CD8-positive, alpha-beta memory T cell (primary cell): ENCODE measurements at places on chromosomes 7 and 10.
A peak's percentile ranks its signal among the peaks of the same experiment; 100 is the strongest.

GRCh38 chr10:33749067-33749735 lies 414.7 kb upstream of the NRP1 start:
- H3K27ac ChIP-seq: no peak overlapping the region
- no peaks in the 10 kb centered on the region for H3K4me1 ChIP-seq
- no peak for DNase-seq
- no peaks in the 10 kb centered on the region for H3K36me3 ChIP-seq
- H3K4me3 ChIP-seq: no peak overlapping the region

DNA sequence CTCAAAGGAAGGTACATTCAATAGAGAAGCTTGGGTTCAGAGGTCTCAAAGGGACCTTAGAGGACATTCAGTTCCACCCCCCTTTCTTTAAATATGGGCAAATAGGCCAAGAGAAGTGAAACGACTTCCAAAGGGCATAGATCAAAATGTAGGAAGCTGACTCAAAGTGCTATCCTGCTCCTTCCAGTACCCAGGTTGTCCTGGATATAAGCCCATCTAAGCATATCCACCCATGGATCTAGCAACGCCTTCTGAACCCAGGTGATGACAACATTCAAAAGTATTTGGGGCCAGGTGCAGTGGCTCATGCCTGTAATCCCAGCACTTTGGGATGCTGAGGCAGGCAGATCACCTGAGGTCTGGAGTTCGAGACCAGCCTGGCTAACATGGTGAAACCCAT lies 5.3 kb downstream of the ATXN7L1 start:
- no peak overlapping the region for H3K27ac ChIP-seq
- H3K27me3 ChIP-seq: no peaks in the 10 kb centered on the region
- H3K4me1 ChIP-seq: peaks cover 20% of the 10 kb centered on the region
- H3K4me3 ChIP-seq: no peak overlapping the region
- no peaks in the 10 kb centered on the region for H3K36me3 ChIP-seq
- no peak for DNase-seq

DNA sequence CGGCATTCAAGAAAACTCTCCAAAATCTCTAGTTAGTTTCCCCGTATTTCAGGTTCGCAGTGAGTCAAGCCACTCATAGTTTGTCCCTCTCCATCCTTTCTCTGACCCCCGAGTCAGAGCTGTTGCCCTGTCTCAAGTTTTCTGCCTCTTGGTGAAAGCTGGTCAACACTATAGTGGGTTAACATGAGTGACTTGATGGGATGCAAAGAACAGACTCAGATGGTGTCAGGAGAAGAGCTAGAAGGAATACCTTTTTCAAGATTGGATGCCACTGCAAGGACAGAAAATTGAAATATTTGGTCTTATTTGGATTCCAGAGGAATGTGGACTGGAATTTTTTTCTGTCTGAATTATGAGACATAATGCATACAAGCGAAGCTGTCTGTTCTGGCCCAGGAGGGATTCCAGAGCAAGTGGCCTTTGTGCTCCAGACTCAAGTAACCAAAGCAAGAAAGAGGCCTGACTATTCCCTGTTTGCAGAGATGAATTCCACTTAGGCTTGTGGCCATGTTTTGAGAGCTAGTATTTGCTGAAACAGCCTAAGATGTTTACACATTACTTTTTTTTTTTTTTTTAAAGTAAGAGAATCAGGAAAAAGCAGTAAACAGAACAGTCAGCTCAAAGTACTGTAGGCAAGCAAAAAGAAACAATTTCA lies 67.4 kb downstream of the VWC2 start:
- H3K36me3 ChIP-seq: no peaks in the 10 kb centered on the region
- no peak for DNase-seq
- no peak overlapping the region for H3K27ac ChIP-seq

- H3K36me3 ChIP-seq: no peaks in the 10 kb centered on the region
- H3K4me1 ChIP-seq: no peaks in the 10 kb centered on the region
- no peaks in the 10 kb centered on the region for H3K27me3 ChIP-seq
- no peak overlapping the region for H3K27ac ChIP-seq
- no peak overlapping the region for H3K4me3 ChIP-seq
- no peak for DNase-seq
These were observed 25.4 kb upstream of the EXOC6 start for GRCh38 chr10:92822964-92823363.

DNA sequence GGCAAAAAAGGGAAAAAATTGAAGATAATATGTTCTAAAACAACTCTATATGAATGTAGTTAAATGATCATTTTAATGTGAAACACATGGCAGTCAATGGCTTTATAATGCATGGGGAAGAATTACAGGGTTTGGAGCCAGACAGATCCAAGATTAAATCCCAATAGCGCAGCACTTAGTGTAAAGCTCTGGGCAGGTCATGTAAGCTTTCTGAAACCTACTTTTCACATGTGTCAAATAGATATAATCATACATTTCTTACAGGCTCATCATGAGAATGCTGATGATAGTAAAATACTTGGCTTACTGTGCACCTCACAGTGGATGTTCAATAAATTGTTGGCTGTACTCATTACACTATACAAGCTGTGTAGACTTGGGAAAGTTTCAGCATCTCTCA lies 48.0 kb upstream of the ZNF365 start:
- no peaks in the 10 kb centered on the region for H3K36me3 ChIP-seq
- H3K27me3 ChIP-seq: no peaks in the 10 kb centered on the region
- no peak for DNase-seq
- no peak overlapping the region for H3K4me3 ChIP-seq

DNA sequence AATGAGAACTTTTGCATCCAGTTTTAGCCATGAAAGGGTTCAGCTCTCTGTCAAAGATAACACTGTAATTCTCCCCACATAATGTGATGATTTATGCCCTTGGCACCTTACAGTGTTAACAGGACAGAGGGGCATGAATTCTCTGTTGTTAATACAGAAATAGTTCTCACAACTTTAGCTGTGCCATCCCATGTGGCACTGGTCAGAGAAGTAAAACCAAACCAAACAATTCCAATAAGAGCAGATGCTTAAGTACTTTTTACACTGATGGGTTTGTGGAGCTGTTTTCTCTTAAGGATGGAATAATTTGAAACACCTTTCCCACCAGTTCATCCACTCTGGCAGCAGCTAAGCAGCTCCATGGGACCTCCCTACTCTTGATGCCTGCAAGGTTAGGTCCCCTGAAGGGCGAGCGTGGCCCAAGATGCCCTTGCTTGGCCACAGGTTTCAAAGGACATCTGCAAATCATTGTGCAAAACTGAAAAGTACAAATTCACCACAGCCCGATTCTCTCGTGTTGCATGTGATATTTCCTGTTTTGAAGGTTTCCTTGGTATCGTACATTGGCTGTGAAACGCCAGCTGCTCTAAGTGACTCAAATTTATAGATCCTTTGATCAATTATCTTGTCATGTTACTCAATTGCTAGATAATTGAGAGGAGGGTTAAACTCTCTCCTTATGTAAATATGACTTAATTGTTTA lies 82.5 kb upstream of the CREB5 start:
- H3K4me3 ChIP-seq: peak overlapping the region; percentile 9
- H3K27ac ChIP-seq: no peak overlapping the region
- no peak for DNase-seq
- peaks cover 24% of the 10 kb centered on the region for H3K4me1 ChIP-seq
- no peaks in the 10 kb centered on the region for H3K27me3 ChIP-seq

DNA sequence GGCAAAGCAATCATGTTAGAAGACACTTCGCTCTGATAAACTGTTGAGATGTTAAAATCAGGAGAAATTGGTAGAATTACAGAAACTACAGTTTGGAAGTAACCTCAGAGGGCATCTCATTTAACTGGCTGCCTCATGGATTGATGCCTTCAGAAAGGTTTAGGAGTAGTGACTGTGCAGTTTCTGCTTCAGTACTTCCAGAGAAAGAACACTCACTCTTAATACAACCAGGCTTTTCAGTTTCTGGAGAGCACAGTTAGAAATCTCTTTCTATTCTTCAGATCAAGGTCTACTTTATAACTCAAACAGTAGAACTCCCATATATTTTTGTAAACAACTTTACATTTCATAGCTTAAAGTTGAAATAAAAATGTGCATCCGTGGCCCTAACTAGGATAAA lies 1358.9 kb upstream of the LRRTM3 start:
- DNase-seq: no peak
- no peaks in the 10 kb centered on the region for H3K4me1 ChIP-seq
- H3K27me3 ChIP-seq: no peaks in the 10 kb centered on the region
- no peaks in the 10 kb centered on the region for H3K36me3 ChIP-seq
- no peak overlapping the region for H3K4me3 ChIP-seq
- no peak overlapping the region for H3K27ac ChIP-seq

DNA sequence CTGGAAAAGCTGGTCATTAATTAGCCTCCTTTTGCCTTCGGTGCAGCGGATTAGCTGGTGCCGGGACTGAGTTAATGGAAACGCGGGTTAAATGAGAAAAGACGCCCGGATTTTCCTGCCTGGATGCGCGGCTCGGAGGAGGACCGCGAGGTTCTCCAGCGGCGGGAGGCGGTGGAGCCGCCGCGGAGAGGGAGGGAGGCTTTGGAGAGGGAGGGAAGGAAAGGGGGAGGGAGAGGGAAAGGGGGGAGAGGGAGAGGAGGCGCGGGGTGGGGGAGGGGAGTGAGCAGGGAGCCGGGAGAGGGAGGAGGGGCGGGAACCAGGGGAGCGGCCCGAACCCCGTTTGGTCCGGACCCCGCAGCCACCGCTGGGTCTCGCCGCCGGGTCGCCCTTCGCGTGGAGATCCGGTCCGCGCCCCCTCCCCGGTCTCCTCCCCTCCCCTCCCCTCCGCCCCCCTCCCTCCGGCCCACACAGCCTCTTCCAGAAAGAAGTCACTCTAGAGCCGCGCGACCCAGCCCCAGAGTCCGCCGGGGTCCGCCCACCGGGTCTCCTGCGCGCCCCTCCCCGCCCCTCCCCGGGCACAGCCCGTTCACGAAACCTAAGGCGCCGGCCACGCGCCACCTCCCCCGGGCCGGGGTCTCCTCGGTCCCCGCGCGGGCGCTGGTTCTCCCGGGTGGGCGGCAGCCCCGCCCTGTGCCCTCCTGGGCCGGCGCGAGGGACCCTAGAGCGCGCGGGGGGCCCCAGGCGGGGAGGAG lies 347.5 kb downstream of the DNAJB6 start:
- peaks cover 50% of the 10 kb centered on the region for H3K27me3 ChIP-seq
- no peak overlapping the region for H3K4me3 ChIP-seq
- no peak overlapping the region for H3K27ac ChIP-seq
- DNase-seq: no peak
- H3K36me3 ChIP-seq: no peaks in the 10 kb centered on the region

GRCh38 chr7:69761290-69761922 lies 163.1 kb downstream of the AUTS2 start:
- H3K36me3 ChIP-seq: no peaks in the 10 kb centered on the region
- H3K4me3 ChIP-seq: no peak overlapping the region
- H3K27ac ChIP-seq: no peak overlapping the region
- no peak for DNase-seq

DNA sequence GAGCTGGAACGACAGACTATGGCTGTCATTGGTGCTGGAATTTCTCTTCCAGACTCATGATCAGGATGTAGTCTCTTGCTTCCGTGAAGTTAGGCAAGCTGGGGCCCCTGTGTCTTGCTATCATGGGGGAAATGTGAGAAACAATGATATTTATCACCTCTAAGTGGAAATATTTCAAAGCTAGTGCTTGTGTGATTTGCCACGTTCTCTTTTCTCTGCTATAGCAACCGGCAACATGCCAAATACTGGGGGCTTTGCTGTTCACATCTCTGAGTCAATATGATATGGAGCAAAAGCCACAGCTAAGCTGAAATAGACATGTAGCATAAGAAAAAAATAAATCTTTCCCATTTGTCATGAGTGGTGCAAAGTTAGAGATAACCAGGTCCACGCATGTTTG lies 668.2 kb upstream of the IGFBP3 start:
- no peaks in the 10 kb centered on the region for H3K27me3 ChIP-seq
- H3K27ac ChIP-seq: no peak overlapping the region
- H3K4me3 ChIP-seq: no peak overlapping the region
- no peaks in the 10 kb centered on the region for H3K36me3 ChIP-seq
- H3K4me1 ChIP-seq: no peaks in the 10 kb centered on the region
- no peak for DNase-seq

GRCh38 chr7:118041251-118041878 lies 142.6 kb upstream of the LSM8 start:
- DNase-seq: no peak
- no peak overlapping the region for H3K4me3 ChIP-seq
- H3K27me3 ChIP-seq: no peaks in the 10 kb centered on the region
- no peaks in the 10 kb centered on the region for H3K4me1 ChIP-seq
- no peaks in the 10 kb centered on the region for H3K36me3 ChIP-seq
- H3K27ac ChIP-seq: no peak overlapping the region

DNA sequence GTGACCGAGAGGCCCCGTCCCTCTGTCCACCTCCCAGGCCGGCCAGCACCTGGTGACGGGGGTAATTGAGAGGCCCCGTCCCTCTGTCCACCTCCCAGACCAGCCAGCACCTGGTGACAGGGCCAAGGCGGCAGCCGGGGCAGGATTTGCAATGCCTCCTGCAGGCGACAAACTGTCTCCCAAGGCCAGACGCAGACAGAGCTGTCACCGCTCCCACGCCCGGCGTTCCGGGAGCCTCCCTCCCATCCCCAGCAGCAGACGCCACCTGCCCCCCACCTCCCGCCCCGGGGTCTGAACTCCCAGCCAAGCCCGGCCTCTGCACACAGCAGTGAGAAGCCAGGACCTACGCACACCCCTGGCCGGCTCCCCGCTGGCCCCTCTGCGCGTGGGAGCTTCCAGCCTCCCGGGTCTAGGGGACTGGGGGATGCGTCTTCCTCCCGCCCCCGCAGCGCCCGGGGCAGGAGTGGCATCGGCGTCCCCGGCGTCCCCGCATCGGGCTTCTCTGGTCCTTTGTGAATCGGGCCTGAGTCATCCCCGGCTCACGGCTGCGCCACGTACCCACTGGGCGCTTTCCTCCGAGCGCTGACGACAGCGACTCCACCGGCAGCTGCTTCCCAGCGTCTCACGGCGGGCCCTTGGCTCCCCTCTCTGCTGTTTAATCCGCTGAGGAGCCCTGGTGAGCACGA lies 95.1 kb upstream of the DIP2C start:
- H3K27me3 ChIP-seq: no peaks in the 10 kb centered on the region
- no peaks in the 10 kb centered on the region for H3K36me3 ChIP-seq
- H3K4me1 ChIP-seq: no peaks in the 10 kb centered on the region
- H3K27ac ChIP-seq: no peak overlapping the region

DNA sequence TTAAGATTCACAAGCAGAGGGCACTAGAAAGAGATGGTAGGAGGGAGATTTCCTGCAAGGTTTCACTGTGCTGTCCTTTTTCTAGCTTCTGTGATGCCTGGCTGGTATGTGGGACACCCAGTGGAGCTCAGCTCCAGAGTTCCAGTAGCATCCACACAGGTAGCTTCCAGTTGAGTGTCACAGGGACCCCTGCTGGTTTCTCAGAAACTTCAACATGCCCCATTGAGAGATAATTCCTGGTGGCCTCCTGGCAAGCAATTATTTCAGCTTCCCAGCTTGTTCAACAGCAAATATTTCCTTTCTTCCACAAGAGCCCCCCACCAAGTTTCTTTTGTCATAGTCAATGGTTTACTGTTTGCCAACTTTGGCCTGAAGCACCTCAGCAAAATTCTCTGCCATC lies 858.7 kb downstream of the REEP3 start:
- H3K4me1 ChIP-seq: no peaks in the 10 kb centered on the region
- DNase-seq: no peak
- no peak overlapping the region for H3K4me3 ChIP-seq
- H3K36me3 ChIP-seq: no peaks in the 10 kb centered on the region
